ENCODE measurements at places on chromosomes 13 and 19.

GRCh38 chr19:2949939-2950285 is 5.1 kb upstream of the ZNF77 start:
- H3K36me3 ChIP-seq = peaks cover 19% of the 10 kb centered on the region
- H3K27ac ChIP-seq = peak overlapping the region; percentile 99
- H3K27me3 ChIP-seq = no peaks in the 10 kb centered on the region

GRCh38 chr13:102295316-102296048 is 106.4 kb downstream of the FGF14 start:
- H3K4me3 ChIP-seq = no peak overlapping the region
- H3K27ac ChIP-seq = no peak overlapping the region
- H3K4me1 ChIP-seq = no peaks in the 10 kb centered on the region
- H3K36me3 ChIP-seq = no peaks in the 10 kb centered on the region
- DNase-seq = no peak
- no peaks in the 10 kb centered on the region for H3K27me3 ChIP-seq

DNA sequence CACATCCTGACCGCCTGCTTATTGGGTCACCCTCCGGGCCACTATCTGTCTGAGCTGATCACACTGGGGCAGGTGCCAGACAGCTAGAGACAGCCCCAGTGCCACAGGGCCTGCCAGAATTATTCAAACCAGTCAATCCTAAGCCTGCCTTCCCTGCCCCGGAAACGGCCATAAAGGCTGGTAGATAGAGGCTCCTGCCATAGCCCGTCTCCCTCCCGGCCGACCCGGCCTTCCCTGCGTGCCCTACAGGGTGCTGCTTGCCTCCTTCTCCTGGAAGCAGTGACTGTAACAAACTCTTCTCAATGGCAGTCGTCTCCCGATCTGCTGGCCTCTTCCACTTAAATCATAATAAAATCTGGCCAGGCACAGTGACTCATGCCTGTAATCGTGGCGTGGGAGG is 158.6 kb upstream of the SOX1 start:
- no peak overlapping the region for H3K4me3 ChIP-seq
- H3K27me3 ChIP-seq = peaks cover 7% of the 10 kb centered on the region
- no peaks in the 10 kb centered on the region for H3K4me1 ChIP-seq

- peaks cover 31% of the 10 kb centered on the region for H3K4me1 ChIP-seq
- peaks cover 16% of the 10 kb centered on the region for H3K36me3 ChIP-seq
- DNase-seq = no peak
Observed at GRCh38 chr19:46426506-46427162, 2.1 kb downstream of the PNMA8C start.

GRCh38 chr13:60850526-60850925 is 453.5 kb downstream of the TDRD3 start:
- H3K36me3 ChIP-seq = no peaks in the 10 kb centered on the region
- no peaks in the 10 kb centered on the region for H3K27me3 ChIP-seq
- H3K4me1 ChIP-seq = no peaks in the 10 kb centered on the region

- no peaks in the 10 kb centered on the region for H3K4me1 ChIP-seq
- H3K36me3 ChIP-seq = no peaks in the 10 kb centered on the region
- no peak overlapping the region for H3K4me3 ChIP-seq
Observed at GRCh38 chr13:109151255-109151654, 521.8 kb downstream of the MYO16 start.

GRCh38 chr19:21883516-21883915 is 47.5 kb upstream of the ZNF43 start:
- H3K27me3 ChIP-seq = peaks cover 46% of the 10 kb centered on the region
- H3K4me1 ChIP-seq = no peaks in the 10 kb centered on the region
- no peak overlapping the region for H3K4me3 ChIP-seq

GRCh38 chr19:31448221-31448657 is 99.0 kb upstream of the TSHZ3 start:
- H3K27me3 ChIP-seq = peaks cover 22% of the 10 kb centered on the region
- no peaks in the 10 kb centered on the region for H3K36me3 ChIP-seq
- no peaks in the 10 kb centered on the region for H3K4me1 ChIP-seq
- no peak for DNase-seq
- H3K4me3 ChIP-seq = no peak overlapping the region

DNA sequence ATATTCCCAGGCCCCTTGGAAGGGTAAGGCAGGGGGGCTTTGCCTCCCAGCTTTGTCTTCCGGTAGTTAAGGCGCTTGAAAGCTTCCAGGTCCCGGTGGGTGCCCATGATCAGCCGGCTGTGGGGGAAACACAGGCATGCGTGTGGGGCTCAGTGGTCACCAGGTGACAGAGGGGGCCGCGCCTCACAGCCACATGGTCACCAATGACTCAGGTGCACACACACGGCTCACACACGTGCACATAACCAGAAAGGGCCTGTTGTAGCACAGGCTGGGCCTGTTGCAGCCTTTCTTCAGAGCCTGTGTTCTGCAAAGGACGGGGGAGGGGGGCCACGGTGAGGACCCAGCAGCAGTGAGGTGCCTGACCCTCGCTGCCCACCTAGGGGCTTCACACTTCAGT is 5.9 kb downstream of the NANOS3 start:
- peaks cover 65% of the 10 kb centered on the region for H3K4me1 ChIP-seq

- peaks cover 16% of the 10 kb centered on the region for H3K36me3 ChIP-seq
- peaks cover 7% of the 10 kb centered on the region for H3K27me3 ChIP-seq
- peak; percentile 21 for DNase-seq
- peaks cover 16% of the 10 kb centered on the region for H3K4me1 ChIP-seq
- H3K4me3 ChIP-seq = peak overlapping the region; percentile 82
Observed at GRCh38 chr19:50510700-50511068, 307 bp downstream of the JOSD2 start.

DNA sequence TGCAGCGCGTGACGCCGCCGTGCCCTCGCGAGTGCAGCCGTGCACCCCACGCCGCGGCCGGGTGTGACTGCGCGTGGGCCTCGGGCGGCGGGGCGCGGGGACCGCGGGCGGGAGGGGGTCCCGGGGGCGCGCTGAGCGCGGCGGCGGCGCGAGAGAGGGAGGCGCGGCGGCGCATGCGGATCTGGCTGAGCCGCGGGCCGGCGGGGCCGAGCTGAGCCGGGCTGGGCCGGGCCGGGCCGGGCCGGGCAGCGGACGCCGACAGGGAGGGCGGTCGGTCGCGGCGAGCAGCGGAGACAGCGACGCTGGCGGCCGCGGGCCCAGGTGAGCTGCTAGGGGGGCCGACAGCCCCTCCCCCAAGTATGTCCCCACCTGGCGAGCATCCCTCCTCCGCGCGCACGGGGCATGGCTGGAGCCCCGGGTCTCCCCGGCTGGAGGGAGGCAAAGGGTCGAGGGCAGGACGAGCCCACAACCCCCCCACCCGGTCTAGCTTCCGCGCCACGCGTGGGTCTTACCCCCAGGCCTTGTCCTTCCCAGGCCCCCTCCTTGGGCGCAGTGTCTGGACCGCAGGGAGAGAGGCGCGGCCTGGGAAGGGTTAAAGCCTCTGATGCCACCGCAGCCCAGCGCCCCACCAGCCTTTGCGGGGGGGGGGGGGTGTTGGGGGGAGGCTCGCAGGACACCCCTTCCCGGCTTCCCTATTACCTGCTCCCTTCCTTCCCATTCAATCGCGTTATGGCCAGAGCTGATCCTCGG is at the start of gene SPTBN4:
Gene SPTBN4 (plus strand): TSS at position 17 of the 750 bp plus-strand sequence. CDS start 5,621 bp downstream, outside the sequence.
- peak within 1 kb of the TSS; percentile 84 for H3K4me3 ChIP-seq
- H3K27me3 ChIP-seq = peaks cover 6% of the 10 kb centered on the region
- no peak for DNase-seq
- H3K4me1 ChIP-seq = peaks cover 25% of the 10 kb centered on the region
- H3K36me3 ChIP-seq = peaks cover 27% of the 10 kb centered on the region
- peak within 1 kb of the TSS; percentile 94 for H3K27ac ChIP-seq

DNA sequence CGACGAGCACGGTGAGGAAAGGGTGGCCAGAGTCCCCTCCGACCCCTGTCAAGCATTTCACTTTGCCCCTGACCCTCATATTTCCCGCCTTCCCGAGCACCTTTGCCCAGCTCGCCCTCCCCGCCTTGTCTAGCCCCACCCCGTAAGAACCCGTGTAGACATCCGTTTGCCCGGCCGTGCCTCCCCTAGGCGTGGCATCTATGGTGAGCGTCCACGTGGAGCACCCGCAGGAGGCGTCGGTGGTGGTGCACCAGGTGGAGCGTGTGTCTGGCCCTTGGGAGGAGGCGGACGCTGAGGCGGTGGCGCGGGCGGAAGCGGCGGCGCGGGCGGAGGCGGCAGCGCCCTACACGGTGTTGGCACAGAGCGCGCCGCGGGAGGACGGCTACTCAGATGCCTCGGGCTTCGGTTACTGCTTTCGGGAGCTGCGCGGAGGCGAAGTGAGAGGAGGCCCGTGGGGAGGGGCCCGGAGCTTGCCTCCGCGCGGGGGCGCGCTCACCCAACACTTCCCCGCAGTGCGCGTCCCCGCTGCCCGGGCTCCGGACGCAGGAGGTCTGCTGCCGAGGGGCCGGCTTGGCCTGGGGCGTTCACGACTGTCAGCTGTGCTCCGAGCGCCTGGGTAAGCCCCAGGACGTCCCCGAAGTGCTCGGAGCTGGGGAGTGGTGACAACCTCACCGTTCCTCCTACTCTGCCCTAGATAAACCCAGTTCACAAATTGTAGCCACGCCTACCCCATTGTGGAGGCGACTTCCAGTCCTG is 4.2 kb downstream of the LTBP4 start:
- H3K4me3 ChIP-seq = peak overlapping the region; percentile 89
- H3K36me3 ChIP-seq = peaks cover 21% of the 10 kb centered on the region
- H3K27ac ChIP-seq = peak overlapping the region; percentile 96
- peaks cover 64% of the 10 kb centered on the region for H3K4me1 ChIP-seq
